SIG-M5 (cell line): ENCODE measurements at places on chromosomes 1 and 21.

- DNase-seq, result no peak
Measured at GRCh38 chr1:156920233-156921052, at the start of gene LRRC71. Gene LRRC71 (plus strand): TSS chr1:156920632. CDS start chr1:156920804, 172 bp downstream.

DNA sequence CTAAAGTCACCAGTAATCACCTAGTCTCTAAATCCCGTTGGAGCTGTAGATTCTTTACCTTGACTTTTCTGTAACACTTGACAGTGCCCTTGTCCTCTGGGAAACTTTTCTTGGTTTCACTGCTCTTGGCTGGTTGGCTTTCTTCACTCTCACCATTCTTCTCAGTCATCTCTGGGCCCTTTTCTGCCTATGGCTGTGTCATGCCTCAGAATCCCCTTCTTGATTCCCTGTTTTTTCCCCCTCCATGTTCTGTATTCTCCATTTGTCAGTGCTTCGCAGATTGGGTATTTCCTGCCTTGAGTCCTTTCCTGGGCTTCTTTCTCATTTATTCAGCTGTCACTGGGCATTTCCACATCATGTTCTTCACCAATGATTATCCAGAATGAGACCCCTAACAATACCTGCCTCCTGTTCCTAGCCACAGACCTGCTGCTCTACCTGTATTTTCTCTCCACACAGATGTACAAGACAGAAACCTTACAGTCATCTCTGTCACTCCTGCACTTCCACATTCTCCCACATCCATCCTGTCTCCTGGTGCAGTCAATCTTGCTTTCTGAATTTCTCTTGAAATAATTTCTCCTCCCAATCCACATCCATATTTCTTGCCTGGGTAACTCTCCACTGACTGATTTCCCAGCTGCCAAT lies 14.7 kb downstream of the UCK2 start:
- DNase-seq, result no peak

DNA sequence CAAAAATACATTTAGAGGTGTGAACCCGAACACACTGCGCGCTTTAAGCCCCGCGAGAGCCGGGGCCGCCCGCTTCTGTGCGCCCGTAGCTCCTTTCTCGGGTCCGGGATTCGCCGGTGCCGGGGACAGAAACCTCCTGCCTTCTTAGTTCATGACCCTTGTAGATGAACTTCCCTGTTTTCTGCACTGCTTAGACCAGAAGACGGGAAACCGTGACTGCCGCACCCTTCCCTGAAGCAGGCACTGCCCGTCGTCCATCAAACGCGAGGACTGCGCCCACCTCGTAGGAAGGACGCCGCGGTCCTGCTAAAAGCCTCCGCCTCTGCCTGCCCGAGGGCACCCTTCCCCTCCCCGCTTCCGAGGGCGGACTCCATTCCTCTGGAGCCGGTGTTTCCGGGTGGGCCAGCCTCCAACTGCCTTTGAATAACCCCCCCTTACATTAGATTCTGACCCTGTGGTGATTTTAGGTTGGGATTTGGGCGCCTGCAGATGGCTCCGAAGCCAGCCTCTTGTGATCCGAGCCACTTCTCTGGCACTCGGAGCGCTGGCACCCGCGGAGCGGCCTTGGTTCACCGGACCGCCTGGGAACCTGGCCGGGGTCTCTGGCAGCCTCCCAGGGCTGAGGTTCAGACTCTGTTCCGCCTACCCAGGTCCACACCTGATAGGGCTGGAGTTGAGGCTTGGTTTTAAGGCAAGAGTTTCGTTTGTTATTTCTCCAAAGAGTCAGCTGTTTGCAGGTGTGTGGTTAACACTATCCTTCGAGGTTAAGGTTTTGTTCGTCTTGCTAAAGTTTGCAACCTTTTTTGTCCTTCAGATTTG lies 1.2 kb upstream of the PTTG1IP start:
- no peak for DNase-seq

- DNase-seq, result no peak
Measured at GRCh38 chr1:4219826-4220225, 319.8 kb upstream of the C1orf174 start.
